ENCODE measurements at places on chromosomes 5 and 9.
A peak's percentile ranks its signal among the peaks of the same experiment; 100 is the strongest.

GRCh38 chr5:123035360-123035917, 1.1 kb downstream of the PPIC start:
- DNase-seq = peak; percentile 25

- no peak for DNase-seq
Observed at GRCh38 chr9:84567805-84568204, 101.7 kb upstream of the NTRK2 start.

- DNase-seq = no peak
Observed at GRCh38 chr5:75363726-75364495, 26.9 kb downstream of the HMGCR start.

DNA sequence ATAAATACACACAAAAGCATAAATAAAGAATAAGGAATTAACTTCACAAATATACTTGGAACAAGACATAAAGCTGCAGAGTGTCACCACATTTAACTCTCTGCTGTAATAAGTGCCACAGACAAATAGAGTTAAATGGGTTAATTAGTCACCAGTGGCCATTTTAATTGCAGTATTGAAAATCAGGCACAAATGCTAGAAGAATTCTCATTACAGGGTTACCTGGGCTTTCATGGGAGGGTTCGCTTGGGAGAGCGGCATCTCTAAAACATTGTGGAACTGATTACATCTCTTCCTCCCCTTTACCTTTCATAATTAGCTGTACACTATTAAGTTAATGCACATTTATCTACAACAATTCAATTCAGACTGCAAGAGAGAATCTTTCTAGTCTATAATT, 505.3 kb upstream of the DAP start:
- DNase-seq = no peak

DNA sequence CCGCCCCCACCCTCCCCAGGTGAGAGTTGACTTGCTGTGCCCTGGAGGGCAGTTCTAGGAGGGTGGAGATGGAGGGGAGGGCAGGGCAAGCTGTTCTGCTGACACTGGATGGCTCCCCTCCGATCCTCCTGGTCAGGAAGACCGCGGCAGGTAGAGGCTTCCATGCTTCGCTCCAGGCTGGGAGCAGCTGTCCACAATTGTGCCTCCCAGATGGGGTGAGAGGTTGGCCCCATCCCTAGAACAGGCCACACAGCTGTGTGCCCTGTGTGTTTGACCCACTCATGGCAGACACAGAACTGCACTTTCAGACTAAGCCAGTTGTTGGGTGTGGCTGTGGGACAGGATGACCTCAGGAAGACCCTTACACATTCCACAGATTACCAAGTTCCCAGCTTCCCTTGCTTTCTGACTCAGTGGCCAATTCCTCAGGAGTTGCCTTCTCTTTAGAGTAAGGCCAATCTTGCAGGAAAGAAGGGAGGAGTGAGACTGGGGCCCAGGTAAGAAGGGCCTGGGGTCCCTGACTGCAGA, 72.1 kb upstream of the HSPA9 start:
- DNase-seq = no peak

DNA sequence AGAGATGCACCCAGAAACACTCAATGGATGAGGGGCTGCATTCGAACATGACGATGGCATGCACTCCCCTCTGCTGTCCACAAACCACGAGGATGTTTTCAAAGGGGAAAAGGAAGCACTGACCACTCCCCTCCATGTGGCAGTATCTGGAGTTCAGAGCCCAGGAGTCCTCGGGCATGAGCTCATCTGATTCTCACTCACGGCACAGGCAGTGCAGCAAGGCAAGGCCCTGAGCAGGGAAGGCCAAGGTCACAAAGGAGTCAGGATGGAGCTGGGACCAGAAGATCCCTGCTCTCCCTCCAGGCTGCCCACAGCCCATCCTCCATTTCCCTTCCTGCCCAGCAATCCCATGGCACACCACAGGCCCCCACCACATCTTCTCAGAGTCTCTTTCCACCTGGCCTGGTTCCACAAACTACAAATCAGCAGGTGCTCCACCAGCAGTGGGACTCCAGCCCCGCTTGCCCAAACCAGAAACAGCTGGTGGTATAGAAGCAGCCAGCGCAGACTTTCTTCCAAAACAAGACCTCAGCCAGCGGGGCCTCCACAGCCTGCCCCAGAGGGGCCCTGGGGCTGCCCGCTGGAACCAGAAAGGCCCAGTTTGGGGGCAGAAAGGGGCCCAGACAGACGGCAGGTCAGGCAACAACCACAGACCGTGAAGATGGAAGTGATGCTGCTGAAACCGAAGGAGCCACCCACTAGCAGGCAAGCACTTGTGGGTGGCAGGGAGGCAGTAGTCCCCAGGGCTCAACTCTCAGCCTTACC, 12.2 kb downstream of the TNIP1 start:
- peak; percentile 41 for DNase-seq

- DNase-seq = peak; percentile 5
Observed at GRCh38 chr5:43729846-43730478, 127.0 kb downstream of the NNT start.

DNA sequence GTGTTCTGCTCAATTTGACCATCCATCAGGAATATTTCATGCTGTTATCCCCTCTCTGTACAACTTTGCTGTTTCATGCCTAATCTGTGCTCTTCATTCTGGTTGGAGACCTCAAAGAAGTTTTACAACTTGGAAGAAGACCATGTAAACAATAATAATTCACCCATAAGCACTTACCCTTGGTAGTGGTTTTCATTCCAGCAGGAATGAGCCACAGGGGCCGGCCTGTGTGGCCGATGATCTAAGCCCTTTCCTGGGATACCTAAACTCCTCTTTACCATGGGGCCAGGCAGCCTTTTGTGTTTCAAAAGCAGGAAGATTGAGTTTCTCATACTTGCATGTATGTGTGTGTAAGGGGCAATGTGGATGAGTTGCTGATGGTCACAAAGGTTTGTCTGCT, 165.0 kb downstream of the FGF1 start:
- DNase-seq = no peak

- DNase-seq = no peak
Observed at GRCh38 chr5:50547303-50547702, 106.2 kb upstream of the EMB start.

- DNase-seq = no peak
Observed at GRCh38 chr9:136596630-136597031, 50.8 kb upstream of the NOTCH1 start.

DNA sequence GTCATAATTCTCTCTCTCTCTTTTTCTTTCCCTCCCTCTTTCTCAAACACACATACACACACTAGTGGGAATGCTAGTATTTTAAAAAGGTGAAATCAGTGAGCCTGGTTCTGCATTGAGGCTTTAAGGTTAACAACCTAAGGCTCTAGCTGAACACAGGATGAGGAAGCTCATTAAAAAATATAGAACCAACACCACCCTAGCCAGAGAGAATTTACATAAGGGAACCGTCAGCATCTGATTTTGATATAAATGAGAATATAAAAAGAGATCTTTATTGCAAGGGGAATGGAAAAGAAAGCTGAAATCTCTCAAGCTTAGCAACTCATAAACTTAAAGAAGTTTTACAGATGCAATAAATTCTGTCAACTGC, 100.5 kb downstream of the MAMDC2 start:
- DNase-seq = no peak

- no peak for DNase-seq
Observed at GRCh38 chr9:19985081-19985480, 196.2 kb upstream of the SLC24A2 start.

DNA sequence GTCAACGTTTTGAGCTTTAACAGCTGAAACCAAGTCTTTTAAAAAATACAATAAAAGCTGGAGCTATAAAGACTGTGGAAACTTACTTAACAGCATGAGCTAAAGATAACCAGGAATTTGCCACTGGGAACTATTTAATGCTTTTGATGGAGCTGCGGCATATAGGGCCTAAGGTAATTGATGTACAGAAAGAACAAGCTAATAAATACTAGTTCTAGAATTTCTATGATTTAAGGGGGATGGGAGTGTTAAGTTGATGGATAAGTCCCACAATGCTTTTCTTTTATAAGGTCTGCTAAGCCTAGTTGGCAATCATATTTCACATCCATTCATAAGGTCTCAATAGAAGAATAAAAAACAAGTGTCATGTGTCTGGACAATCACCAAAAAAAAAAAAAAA, 334.0 kb upstream of the DMAC1 start:
- no peak for DNase-seq

DNA sequence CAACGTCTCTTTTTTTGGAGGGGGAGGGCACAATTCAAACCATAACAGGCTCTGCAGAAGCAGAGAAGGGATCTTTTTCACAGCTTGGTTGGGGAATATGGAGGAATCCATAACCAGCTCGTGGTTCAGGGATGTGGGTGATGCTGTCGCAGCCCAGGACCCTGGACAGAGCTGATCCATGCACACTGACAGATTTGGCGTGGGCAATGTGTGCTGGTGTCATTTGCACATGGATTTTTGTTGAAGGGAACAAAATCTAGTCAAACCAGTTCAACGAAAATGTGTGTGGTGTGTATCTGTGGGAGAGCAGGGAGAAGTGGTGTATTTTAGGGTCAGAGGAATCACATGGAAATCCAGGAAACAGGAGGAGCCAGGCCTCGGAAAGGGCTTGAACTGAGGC, 4.2 kb downstream of the DOCK2 start:
- DNase-seq = no peak

DNA sequence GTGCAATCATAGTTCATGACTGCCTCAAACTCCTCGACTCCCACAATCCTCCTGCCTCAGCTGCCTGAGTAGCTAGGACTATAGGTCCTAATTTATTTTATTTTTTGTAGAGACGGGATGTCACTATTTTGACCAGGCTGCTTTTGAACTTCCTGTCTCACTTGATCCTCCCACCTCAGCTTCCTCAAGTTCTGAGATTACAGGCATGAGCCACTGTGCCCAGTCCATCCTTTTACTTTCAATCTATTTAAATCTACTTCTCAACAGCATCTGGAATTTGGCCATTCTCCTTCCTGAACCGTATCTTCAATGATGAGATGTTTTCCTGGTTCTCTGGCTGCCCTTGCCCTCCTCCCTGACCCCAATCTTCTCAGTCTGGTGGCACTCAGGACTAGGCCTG, 12.2 kb upstream of the GRIN1 start:
- no peak for DNase-seq

DNA sequence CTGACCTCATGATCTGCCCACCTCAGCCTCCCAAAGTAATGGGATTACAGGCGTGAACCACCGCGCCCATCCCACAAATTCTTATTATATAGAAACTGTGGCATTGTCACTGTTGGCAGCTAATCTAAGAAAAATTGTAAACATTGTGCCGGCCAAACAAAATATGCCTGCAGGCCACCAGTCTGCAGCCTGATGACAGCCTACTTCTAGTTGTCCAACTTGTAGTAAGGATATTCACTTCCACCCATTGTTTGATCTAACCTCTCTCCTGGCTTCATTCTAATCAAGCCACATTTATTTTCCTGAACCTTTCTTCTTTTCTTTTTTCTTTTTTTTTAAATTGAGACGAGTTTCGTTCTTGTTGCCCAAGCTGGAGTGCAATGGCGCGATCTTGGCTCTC, 13.7 kb upstream of the TMED9 start:
- no peak for DNase-seq

DNA sequence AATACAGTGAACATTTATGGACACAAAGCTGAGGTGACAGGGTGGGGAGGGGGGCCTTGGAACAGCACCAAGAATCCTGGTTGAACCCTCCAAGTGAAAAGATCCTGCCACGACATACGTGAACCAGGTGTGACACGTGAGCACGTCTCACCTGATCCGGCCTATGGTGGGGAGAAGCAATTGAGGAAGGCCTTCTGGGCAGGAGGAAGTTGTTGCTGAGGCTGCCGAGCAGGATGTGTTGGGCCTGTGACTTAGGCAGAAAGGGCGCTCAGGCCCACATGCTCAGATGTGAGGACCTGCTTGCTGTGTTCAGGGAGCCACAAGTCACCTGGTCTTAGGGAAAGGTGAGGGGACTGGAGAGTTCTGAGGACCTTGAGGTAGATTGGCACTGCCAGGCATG, 2.5 kb upstream of the MAPK9 start:
- DNase-seq = no peak

DNA sequence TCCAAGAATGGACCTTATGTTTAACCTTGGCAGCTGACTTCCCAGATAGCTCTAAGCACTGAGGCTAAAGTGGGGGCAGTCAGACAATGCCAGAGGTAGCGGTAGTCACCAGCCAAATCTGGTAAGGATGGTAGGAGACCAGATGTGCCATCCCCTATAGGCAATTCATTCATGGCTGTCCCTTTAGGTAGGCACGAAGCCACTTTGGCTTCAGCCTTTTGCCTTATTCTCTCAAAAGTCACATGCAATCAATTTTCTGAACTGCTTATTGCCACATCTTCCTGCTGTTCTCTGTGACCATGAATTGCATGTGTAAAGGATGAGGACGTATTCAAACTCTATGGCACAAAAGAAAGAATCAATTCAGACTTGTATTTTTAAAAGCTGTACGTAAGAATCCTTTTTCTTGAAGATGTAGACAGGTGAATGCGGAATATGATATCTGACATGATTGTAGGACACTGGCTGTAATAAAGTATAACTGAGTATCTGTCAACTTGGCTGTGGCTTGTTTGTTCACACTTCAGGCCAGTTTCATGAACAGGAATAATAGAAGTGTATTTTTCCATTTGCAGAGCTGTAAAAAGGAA, 611.7 kb downstream of the NR2F1-AS1 start:
- no peak for DNase-seq

GRCh38 chr9:88075966-88076285, 62.3 kb downstream of the SPATA31C2 start:
- DNase-seq = no peak

GRCh38 chr9:91658513-91659105, 235.0 kb upstream of the NFIL3 start:
- DNase-seq = no peak

DNA sequence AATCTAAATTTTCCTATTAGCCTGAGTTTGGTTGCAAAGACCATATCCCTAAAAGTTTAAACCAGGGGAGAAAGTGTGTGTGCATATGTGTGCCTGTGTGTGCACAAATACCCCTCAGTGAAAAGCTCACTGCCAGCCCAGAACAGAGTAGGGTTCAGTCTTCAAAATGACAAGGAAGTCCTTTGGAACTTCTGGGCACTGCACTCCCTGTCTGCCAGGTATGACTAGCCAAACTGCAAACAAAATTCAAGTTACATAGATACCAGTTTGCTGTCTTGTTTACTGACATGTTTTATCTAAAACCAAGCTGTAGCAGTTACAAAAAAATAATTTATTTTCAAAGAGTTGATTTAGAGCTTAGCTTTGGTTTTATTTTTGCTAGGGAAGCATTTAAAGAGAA, 100.1 kb downstream of the ARHGEF28 start:
- no peak for DNase-seq

DNA sequence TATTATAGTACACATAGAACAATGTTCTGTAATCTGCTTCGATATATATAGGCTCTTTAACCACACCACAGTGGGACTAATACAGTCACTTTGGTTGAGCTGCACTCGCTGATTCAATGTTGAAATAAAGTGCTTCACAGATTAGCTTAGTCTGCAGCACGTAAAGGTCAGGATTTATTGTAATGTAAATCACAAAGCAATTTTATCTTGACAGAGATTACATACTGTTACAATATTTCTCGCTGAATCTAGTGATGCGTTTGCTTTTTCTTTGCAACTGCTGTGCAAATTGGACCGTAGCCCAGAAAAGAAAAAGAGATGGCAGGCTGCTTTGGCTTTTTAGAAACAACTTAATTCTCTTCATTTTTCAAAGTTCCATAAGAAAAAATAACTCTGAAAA, 52.9 kb downstream of the CETN3 start:
- DNase-seq = no peak

- no peak for DNase-seq
Observed at GRCh38 chr5:176875783-176876505, 23.2 kb downstream of the HK3 start.
